Central memory CD4-positive, alpha-beta T cell (primary cell): ENCODE measurements at places on chromosomes 5 and 9.

GRCh38 chr5:164145458-164145857 is 640.0 kb downstream of the MAT2B start:
- DNase-seq: no peak

DNA sequence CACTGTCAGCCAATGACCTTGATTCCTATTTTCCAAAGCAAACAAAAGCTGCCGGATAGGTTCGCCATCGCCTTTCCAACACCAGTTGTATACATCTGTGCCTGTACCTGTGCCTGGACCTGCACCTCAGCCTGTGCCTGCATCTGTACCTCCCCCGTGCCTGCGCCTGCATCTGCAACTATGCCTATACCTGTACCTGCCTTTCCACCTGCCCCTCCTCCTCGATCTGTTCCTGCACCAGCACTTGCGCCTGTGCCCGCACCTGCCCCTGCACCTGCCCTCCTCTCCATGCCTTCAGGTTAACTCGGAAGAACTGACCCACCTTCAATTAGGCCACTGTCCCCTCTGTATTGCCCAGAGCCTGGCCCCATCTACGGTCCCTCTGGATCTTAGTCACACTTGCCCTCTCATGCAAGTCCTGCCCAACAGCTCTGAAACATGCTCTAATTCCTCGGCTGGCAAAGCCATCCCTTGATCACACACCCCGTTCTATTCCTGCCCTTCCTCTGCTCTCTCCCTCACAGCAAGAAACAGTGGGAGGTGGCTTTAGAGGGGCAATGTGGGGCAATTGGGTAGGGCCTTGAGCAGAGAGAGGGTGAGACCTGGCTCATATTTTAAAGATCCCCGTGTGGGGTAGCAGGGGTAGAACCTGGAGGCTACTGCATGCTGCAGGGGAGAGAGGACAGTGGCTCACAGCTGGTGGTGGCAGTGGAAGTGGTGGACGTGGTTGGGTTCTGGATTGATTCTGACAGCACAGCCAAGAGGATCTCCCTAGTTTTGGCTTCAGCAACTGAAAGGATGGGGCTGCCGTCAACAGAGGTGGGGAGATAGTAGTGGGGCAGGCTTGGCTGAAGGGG is 59.6 kb upstream of the PHYKPL start:
- no peak for DNase-seq

DNA sequence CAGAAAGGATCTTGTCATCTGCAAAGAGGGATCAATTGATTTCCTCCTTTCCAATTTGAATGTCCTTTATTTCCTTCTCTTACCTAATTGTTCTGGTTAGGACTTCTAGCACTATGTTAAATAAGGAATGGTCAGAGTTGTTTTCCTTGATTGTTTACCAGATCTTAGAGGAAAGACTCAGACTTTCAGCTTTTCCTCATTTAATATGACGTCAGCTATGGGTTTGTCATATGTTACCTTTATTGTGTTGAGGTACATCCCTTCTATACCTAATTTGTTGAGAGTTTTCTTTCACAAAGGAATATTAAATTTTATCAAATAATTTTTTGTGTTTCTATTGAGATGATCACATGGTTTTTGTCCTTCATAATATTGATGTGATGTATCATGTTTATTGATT is 656.5 kb upstream of the GRAMD2B start:
- DNase-seq: no peak

DNA sequence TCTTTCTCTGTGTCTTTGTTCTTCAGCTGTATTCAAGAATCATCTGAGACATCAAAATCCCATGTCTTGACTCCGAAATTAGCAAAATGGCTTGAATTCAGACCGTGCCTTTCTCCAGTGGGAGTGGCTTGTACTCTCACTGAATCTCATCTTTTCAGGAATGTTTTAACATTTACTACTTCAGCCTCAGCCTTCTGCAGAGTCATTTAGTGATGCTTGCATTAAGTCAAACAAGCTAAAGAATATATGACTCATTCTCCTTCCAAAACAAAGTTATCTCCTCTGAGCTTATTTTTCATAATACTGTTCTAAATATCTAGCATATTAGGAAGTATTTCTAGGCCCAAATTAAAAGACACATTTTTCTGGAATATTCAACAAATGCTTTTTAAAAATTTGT is 205.3 kb downstream of the CDH10 start:
- no peak for DNase-seq

- DNase-seq: no peak
These were observed 106.8 kb downstream of the WNK2 start for GRCh38 chr9:93290495-93291434.

- no peak for DNase-seq
These were observed 96.9 kb downstream of the NNT start for GRCh38 chr5:43699910-43700309.

GRCh38 chr9:123465304-123465703 is 109.3 kb downstream of the CRB2 start:
- no peak for DNase-seq

GRCh38 chr9:104914466-104914865 is 13.5 kb downstream of the ABCA1 start:
- no peak for DNase-seq

DNA sequence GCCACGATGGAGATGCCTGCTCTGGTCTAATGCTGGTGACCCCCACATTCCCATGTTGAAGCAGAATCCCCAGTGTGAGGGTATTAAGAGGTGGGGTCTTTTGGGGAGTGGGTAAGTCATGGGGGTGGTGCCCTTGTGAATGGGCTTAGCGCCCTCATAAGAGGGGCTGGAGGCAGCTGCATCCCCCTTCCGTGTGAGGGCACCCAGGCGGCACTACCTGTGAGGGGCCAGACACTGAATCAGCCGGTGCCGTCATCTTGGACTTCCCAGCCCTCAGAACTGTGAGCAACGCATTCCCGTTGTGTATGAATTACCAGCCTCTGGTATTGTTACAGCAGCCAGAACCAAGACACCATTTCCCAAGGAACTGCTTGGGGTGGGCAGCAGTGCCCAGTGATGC is 27.0 kb upstream of the RNF130 start:
- DNase-seq: no peak

- DNase-seq: no peak
These were observed 14.1 kb upstream of the MAP1B start for GRCh38 chr5:72093217-72093616.

DNA sequence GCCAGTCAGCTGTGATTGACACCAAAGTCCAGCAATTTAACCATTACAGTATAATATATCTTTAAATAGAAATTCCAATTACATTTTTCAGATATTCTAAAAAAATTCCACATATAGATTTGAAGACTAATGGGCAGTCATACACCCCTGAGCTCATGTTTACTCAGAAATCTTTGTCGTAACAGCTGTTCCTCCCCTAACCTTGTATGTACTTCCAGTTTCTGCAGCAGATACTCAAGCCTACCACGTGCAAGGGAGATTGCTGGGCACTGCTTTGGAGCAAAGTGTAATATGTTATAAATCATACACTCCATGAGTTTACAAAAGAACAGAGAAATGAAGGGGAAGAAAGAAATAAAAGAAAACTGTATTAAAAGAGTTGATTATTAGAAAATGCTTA is 241.2 kb downstream of the TRIM32 start:
- DNase-seq: no peak

- no peak for DNase-seq
These were observed 2.0 kb upstream of the NSD1 start for GRCh38 chr5:177131352-177132135.

DNA sequence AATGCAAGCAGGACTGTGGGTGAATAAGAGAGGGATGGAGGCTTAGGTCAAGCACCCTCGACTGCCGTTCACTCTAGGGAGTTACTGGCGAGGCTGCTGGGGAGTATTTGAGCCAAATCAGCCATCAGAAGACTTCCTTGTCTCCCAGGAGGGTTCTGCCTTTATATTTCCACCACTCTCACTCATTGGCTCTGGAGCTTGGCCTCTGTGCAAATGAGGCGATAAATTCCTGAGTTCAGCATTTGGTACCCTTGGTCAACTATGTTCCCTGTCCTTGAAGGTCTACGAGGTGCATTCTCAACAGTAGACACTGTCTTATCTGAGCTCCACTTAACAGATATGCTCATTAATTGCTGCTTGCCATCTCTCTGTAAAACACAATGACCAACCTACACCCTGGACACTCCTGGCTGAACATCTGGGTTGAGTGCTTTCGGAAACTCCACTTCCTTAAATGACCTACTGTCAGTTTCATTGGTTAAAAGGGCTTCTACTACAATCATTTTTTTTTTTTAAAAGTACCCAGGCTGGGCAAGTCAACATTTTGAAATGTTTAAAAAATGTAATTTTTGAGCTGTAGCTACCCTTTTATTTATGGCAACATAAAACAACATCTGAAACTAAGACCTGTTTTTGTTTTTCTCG is 153.2 kb downstream of the NTRK2 start:
- DNase-seq: no peak

GRCh38 chr5:6775571-6775970 is 62.3 kb downstream of the TENT4A start:
- no peak for DNase-seq

- no peak for DNase-seq
These were observed 72.7 kb downstream of the NTRK2 start for GRCh38 chr9:84742261-84742660.

DNA sequence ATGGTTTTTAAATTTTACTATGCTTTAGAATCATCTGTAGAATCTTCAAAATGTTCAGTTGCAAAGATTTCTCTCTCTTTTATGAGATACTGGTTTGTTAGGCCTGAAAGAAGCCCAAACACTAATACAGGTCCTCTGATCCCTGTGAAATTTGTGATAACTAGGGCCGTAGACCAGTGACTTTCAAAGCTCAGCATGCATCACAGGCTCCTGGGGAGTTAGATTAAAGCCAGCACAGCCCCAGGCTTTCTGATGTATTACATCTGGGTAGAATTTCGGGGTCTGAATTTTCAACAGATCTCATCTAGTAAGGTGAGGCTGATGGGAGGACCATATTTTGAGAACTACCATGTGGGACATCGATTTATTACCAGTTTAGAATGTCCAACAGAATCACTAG is 194.1 kb upstream of the PTPRD start:
- no peak for DNase-seq

DNA sequence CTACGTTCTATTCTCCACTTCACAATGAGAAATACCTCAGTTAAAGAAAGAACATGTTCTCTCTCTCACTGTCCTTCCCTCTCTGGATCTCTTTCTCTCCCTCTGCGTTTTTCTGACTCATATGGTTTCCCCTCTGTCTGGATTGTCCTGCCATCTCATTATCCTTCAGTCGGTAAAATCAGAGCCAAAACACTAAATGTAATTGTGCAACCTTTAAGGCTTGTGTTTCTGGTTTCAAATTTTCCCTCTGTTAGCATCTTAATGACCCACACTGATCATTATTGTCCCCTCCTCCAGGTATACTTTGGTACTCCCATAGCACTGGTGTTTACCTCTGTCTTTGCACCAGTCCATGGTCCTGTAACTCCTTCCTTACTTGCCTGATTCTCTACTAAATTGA is 509.4 kb upstream of the C9orf72 start:
- DNase-seq: no peak

DNA sequence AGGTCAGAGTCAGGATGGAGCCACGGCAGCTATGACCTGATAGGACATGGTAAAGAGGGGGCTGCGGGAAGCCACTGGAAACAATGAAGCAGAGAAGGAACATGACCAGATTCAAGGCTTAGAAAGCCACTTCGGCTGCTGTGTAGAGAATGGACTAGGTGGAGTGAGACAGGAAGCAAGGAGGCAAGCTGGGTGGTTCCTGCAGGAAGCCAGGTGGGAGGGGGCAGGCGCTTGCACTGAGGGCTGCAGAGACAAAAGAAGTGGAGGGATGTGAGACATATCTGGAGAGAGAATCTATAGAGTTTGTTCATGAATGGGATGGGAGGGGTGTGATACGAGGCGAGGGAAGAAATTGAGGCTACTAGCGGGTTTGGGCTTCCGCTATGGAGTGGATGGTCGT is 19.0 kb upstream of the N4BP3 start:
- no peak for DNase-seq

- DNase-seq: no peak
These were observed 40.2 kb downstream of the RXRA start for GRCh38 chr9:134366223-134367031.

DNA sequence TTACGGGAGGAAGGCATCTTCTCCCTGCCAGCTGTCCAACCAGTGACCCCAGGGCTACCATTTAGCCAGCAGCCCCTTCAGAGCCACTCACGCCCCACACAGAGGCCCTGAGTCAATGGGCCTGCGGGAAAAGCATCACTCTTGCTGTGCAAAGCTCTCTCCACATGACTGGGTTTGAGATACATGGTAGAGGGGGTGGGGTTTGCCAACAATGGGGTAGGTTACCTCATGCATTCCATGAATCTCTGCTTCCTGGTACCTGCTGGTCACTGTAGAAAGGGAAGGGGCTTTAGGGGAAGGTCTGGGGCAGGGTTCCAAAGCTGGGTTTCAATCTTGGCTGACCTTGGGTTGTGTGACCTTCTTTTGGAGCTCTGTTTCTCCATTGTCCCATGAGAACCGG is 22.9 kb upstream of the TTLL11 start:
- no peak for DNase-seq

DNA sequence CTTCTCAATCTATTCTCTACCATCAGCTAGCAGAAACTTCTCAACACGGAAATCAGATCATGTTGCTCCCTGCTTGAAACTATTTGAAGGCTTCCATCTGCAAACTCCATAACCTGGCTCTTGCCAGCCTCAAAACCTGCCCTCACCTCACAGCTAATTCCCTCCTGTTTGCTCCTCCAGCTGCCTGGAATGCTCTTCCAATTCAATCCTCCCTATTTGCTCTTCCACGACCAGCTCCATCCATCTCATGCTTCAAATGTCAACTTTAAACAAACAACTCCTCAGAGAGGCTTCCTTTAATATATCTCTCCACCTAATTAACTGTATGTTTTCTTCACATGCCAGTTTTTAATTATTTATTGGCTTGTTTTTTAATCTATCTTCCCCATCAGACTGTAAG is 1.5 kb downstream of the PLAA start:
- no peak for DNase-seq

DNA sequence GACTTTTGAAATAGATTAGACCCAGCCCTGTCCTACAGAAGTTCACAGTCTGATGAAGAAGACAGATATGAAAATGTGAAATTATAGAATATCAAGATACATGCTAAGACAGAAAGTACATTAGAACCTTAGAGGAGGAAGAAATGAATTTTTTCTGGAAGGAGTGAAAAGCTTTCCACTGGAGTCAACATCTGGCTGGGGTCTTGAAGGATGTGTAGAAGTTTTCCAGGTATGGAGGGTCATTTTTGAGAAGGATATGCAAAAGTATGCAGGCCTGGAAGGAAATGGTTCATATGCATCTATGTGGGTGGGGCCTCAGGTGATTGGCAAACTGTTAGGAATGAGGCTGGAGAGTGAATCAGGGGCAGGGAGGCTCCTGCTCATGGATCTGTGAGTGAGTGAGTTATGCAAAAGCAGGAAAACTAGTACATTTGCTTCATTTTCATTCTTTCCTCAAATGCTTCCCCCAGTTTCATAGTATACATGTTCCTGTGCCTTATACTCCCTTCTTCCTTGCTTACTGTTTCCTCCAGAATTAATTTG is 142.3 kb downstream of the GRIA1 start:
- no peak for DNase-seq

- no peak for DNase-seq
These were observed 514.5 kb upstream of the RGMB start for GRCh38 chr5:98258939-98259338.

- DNase-seq: no peak
These were observed 201.7 kb upstream of the PTGER4 start for GRCh38 chr5:40477856-40478546.

- no peak for DNase-seq
These were observed 42.2 kb upstream of the IL17B start for GRCh38 chr5:149421372-149421685.
